H54 (cell line): ENCODE measurements at places on chromosomes 2 and 18.
A peak's percentile ranks its signal among the peaks of the same experiment; 100 is the strongest.

- DNase-seq: no peak
These were observed 1.9 kb downstream of the LDLRAD4 start for GRCh38 chr18:13220361-13220991.

GRCh38 chr2:124915567-124915966 lies 890.5 kb downstream of the CNTNAP5 start:
- DNase-seq: no peak

DNA sequence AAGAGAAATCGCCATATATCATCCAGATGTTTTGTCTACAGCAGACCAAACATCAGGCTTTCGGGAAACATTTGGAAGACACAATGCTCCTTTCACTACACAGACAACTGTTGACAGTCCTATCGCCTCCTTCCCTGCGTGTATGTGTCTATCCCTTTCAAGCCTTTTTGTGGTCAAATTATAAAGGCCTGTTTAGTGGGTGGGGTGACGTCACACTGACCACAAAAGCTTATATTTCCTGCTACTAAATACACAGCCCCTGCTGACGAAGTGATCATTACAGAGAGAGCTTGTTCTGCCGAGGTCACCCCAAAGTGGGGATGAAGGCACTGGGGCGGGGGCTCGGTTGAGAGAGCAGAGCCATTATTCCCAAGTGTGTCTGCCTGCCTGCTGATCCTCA lies 302.7 kb upstream of the TNP1 start:
- no peak for DNase-seq

DNA sequence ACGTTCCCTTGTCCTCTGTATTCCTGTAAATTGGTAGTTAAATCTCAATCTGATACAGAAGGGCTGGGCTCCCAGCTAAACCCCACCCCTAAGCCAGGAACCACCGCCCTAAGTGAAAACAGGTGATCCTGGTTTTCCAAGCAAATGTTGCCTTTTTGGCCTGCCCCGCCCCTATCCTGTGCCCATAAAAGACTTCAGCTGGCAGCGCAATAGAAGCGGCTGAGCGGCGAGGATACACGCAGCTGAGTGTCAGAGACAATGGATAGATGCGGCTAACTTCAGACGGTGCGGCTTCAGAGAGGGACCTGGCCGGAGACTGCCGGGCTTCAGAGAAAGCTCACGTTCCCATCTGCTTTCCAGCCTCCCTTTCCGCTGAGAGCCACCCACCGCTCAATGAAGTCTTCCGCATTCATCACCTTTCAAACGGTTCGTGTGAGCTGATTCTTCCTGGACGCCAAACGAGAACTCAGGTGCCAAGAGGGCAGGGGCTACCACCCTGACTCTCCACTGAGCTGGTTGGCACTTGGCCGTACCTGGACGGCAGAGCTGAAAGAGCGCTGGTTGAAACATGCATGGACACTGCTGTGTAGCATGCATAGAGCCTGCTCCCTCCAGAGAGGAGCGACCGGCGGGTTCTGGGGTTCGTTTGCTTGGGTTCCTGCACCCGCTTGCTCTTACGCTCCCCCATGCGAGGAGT lies 49.5 kb upstream of the POLE4 start:
- DNase-seq: no peak

DNA sequence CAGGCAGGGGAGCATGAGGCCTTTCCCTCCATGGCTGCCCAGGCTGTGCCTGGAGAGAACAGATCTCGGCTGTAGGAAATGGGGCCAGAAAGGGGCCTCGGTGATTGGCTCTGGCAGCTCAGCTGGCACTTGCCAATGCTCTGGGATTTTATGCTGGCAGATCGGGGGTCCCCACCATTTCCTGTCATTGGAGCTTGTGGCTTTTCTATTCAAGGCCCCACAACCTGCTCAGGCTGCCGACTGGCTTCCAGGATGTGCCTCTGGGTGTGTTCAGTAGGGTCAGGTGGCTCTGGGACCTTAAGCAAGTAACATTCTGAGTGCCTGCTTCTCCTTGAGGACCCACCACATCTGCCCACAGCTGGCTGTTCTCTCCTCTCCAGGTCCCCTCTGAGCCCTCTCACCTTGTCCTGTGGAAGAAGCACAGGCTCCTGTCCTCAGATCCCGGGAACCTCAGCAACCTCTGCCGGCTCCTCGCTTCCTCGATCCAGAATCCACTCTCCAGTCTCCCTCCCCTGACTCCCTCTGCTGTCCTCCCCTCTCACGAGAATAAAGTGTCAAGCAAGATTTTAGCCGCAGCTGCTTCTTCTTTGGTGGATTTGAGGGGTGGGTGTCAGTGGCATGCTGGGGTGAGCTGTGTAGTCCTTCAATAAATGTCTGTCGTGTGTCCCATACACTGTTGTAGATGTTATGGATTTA lies 4.2 kb downstream of the GNLY start:
- no peak for DNase-seq

DNA sequence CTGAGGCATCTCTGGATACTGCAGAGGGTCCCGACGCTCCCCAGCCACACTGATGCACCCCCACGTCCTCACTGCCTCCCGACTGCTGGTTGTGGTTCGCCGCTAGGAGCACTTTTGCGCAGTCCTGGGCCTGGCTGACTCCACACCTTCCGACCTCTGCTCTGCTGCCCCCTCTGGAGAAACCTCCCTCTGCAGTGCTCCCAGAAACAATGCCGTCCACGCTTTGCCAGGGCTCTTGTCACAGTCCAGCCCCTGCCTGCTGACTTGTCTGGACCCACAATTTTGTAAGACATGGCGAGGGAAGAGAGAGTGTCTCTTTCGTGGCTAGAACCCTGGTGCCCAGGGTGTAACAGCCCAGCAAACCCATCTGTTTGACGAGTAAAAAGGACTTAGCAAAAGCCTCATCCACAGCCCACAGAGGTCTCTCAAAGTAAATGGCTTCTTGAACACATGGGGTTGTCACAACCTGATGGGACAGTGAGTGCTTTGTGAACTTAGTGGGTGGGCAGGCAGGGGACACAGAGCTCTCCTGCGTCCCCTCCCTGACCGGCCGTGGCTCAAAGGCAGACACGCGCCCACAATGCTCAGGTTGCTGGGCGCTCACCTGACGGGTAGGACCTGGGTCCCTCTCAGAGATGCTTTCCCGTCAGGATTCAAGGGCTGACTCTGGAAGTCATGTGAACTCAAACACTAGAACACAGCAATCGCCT lies 4.0 kb downstream of the COPS9 start:
- DNase-seq: no peak

DNA sequence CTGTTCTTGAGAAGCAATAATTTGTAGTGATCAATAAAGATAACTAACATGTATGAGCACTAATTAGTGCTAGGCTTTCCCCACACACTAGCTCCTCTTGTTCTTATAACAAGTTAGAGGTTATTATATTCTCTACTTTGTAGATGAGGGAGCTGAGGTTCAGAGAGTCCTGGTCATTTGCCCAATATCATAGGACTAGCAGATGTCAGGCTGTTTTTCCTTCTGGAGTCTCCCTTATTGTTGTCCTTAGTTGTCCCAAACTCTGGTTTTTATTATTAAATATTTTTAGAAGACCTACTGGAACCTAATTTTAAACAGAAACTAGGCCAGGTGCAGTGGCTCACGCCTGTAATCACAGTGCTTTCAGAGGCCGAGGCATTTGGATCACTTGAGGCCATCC lies 16.5 kb upstream of the TTC39C start:
- no peak for DNase-seq

DNA sequence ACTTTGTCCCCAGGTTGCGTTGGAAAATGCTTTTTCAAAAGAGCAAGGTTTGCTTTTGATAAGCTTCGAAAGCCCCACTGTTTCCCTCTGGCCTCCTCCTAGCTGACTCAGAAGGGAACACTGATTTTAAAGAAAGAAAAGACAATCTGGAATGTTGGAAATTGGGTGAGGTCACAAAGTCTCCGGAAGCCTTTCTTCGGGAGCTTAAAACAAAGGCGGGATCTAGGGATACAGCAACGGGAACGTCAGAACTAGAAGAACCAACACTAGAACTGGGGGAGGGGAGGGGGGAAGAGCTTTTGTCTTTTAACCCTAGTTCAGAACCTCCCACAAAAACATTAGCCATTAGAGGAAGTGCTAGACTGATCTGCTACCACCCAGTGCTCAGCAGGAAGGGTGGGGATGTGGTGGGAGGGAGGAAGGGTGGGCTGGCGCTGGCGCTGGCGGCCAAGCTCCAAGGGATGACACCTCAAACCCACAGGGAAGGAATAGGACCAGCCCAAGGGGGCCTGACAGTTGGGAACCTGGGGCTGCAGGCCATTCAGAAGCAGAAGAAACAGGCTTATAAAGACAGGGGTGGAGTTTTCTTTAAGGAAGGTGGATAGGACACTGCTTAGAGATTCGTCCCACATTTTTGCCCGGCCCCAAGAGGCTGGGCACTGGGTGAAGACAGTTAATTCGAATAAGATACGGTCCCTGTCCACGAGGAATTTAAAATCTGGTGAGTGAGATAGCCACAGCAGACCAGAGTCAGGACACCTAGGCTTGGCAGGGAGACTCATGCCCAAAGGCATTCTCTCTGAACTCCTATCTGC lies 1.7 kb downstream of the TMSB10 start:
- peak; percentile 55 for DNase-seq

- no peak for DNase-seq
These were observed 172.5 kb downstream of the MYO1B start for GRCh38 chr2:191417746-191418145.

DNA sequence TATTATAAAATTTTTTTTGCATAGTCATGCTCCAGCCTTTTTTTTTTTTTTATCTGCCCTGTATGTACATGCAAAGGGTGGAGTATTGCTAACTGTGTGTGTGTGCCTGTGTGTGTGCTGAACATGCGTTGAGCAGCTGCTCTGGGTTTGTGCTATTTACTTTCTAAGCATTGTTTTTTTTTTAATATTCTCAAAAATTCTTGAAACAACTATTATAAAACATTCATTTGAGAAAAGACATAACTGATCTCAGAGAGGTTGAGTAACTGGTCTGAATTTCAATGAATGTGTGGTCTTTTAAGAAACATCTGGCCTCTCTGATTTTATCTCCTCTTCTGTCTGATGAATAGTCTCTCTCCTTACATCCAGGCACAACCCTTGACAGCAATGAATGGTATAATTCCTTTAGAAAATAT lies 366.0 kb upstream of the SLC14A2 start:
- no peak for DNase-seq

DNA sequence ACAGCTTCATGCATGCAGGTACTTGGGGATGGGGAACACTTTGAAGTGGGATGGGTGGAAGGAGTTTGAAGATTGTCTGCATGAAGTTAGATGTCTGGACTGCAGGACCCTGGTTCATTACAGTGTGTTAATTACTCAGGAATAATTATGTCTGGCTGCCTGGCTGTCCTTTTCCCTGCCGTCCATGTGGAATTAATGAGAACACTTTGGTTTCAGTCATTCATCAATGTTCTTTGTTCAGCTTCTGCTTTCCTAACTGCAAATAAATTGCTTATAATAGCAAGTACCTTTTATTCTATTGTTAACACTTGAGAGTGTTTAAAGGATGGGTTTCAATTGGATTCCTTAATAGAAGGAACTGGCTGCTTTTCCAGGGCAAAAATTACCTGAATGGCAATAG lies 35.8 kb downstream of the MTCL1 start:
- DNase-seq: no peak

DNA sequence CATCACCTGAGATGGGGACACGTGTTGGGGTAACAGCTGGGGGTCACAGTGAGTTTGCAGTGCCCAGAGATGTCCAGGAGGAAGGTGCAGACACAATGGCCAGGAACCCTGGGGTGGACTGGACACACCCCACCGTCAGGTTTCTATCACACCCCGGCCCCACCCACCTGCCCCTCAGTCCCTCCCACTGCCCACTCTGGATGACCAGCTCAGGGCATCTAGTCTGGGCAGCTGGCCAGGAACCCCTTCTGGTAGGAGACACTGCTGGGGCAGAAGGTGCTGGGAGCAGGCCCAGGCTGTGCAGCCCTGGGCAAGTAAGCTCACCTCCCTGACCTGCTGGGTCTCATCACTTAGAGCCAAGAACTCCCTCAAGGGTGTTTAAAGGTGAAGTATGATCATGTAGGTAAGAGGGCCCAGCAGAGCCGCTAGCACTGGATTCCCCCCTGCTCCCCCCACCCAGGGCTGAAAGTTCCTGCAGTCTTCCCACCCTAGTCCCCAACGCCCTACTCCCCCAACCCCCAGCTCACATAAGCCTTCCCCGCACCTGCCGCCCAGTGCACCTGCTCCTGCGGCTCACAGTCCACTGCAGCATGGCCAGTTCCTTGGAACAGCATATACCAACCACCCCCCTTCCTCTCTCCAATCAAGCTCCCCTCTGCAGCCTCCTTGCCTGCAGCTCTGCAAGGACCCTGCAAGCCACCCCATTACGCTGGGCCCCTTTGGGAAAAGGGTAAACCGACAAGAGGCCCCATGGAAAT lies 17.3 kb downstream of the BIN1 start:
- no peak for DNase-seq

DNA sequence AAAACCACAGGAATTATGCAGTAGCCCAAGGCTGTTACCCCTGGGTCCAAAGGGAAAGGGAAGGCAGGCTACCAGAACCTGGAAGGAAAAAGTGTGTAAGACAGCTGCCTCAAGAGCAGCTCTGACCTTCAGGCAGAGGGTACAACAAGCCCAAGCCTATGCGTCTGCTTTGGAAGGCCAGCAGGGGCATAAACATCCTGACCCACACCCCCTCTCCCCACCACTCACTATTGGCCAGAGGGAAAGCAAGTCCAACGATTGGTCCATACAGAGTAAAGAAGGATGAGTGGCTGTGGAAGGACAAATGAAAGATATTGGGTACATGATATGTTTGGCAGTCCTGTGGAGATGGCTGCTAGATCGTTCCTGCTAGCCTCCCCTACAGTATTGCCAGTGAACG lies 227.6 kb upstream of the HNRNPA3 start:
- no peak for DNase-seq

DNA sequence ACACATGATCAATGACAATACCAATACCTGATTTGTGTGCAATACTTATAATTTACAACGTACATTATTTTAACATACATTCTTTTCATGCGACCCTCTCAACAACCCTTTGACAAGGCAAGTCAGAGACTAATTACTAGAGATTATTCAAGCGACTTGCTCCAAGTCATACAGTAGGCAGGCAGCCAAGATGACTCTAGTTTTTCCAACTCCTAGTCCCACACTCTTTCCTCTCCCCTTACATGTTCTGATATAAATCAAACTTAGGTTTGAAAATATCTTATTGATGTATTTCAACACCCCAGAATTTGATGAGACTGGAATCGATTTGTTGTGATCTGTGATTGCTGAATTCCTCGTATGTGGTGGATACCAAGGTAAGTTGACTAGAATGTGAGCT lies 8.0 kb upstream of the CYP27C1 start:
- no peak for DNase-seq

GRCh38 chr2:230694241-230694640 lies 18.4 kb upstream of the CAB39 start:
- no peak for DNase-seq

DNA sequence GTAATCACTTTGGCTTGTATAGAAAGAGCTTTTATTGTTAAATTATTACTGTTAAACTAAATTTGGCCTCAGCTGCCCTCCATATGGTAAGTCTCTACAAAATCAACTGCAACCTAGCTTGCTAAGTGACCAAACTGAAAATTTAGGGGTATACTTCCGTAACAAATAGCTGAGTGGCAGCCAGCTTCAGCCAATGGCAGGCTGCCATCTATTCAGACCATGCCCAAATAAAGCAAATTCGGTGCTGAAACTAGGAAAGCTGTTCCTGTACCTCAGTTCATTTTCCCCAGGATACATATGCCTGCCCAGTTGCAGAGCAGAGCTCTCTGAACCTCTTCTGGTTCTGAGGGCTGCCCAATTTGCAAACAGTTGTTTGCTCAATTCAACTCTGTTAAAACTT lies 94.8 kb downstream of the EML6 start:
- DNase-seq: no peak
